Fibroblast of skin of right quadriceps (primary cell): ENCODE measurements at places on chromosomes 12 and 14.

DNA sequence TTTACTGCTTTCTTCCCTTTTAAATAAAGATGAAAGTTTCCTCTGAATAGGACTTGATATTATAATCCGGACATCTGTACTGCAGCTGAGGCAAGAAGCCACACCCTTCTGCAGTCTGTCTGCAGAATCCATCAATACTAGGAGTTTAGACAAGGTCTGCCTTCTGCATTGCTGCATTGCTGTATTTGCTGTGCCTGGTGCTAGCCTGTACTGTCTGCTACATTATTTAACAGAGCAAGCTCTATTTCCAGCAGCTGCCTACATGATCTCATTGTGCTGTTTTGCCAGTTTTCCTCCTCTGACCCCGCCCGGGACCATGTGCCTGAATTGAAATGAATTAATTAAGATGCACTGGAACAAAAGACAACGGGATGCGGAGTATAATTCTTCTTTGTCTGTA lies 1.7 kb downstream of the TUBA1A start:
- DNase-seq: peak; percentile 52

DNA sequence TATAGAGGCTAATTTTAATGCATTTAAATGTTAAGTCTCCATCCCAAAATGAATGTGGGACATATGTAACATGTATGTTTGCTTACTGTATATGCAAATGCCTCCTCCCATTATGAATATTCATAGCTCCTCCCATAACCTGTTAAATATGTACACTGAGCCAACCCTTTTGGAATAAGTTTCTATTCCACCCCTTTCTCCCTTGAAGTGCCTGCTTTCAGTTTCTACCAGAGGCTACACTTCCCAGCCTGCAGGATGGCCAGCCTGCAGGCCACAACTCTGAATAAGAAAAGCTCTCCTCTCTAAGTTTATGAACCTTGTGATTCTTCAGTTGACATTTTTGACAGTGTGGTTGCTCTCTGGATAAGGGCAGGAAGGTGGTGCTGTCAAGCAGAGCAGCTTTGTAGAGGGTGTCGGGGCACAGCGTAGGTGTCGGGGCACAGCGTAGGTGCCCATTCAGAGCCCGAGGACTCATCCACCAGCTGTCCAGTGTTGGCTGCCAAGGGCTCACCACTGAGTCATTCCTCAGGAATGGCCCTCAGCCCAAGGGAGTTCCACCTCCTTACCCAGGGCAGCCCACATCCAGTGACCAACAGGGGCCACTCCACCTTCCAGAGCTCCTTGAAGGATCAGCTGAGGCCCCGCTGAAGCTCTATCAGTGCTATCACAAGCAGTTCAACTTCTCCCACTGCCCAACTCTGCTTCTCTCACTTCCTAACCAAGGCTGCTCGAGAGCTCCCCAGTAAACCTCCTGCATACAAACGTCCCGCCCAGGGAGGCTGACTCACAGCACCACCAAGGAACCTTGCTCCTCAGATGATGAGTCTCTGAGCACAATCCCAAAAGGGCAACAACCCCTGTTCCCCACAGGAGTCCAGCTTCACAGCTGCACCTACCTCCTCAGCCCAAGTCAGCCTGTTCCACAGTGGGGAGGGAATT lies 31.4 kb downstream of the VWF start:
- DNase-seq: peak; percentile 69

GRCh38 chr14:20555845-20556244 lies 5.0 kb downstream of the RNASE9 start:
- DNase-seq: no peak

DNA sequence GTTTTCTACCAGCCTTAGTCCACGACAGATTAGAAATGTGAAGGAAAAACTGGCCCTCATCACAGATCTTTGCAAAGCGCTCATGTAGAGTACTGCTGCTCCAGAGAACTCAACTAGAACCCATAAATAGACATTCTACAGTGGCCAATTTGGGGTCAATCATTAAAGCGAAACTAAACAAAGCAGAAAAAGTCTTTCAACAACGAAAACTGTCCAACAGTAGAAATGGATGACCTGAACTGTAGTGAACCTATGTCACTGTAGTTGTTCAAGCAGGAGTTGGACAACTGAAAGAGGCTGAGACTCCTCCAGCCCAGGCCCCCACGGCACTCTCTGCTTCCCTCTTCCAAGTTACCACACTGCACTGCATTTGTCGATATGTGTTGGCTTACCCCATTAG lies 472.6 kb downstream of the BCAT1 start:
- no peak for DNase-seq

DNA sequence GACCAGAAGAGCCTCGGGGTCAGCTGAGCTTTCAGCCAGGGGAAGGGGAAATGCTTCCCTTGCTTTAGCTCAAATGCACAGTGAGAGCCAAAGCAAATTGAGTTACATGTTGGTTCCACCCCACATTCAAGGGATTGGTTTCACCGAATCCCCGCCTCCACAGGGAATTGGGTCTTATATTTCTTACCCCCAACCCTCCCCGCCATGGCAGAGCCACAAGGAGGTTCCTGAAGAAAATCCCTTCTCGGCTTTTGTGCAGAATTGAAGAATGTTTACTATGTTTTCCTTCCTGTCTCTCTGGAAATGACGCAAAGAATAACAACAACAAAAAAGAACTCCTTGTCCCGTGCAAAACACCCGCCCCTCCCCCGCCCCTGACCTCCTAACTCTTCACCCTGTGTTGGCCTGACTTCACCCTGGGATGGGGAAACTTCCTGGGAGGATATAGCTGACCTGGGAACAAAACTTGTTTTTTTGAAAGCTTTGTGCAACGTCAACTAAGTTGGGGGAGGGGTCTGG lies 21.9 kb upstream of the CIPC start:
- DNase-seq: no peak

DNA sequence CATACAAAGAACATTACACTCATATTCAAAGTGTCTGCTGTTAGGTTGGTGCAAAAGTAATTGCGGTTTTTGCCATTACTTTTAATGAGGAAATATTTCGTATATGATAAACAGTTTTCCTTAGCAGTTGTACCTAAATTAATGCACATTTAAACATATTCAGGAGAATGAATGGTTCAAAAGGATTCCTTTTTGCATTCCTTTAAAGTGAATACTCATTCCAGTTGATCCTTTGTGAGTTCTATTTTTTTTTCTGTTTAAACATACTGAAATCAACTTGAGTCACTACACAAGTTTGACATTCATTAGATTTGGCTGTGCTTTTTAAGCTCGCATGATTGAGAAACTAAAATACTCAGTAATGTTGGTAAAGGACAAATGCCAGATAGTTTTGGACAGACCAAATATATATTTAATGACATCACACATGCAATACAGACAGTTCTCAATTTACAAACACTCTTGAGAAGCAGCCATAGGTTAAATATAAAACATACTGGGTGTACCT lies 13.8 kb upstream of the SLC38A2 start:
- DNase-seq: peak; percentile 99

DNA sequence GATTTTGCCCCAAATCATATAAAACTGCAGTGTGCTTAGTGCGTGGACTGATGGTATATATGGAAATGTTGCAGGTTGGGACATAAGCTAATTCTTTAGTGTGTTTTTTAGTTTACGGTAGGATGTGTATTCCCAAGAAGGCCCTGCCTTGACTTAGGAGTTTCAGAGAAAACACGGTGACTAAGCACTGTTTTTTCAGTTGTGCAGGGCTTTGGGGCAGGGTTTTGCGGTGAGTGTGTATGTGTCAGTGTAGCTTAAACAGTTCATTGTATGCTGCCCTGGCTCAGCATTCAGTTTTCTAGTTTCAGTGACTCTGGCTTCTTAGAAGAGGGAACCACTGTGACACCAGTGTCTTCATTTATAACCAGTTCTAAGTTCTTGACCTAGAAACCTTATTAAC lies 101.2 kb downstream of the AKAP6 start:
- DNase-seq: peak; percentile 43

DNA sequence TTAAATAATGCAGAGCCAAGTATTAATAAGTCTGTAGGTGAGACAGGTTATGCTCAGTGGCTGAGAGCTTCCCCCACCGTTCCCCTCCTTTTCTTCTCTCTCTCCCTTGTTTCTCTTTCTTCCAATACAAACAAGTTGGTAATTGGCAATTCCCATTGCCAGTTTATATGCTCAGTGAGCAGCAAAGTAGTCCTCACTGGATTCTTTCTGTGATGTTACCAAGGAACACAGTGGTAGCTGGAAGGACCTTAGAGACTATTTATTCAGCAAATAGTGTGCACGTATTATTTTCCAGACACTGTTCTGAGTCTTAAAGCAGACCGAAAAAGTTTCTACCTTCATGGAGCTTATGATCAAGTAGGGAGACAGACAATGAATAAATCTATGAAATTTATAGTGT lies 344.4 kb downstream of the FUT8 start:
- DNase-seq: no peak

DNA sequence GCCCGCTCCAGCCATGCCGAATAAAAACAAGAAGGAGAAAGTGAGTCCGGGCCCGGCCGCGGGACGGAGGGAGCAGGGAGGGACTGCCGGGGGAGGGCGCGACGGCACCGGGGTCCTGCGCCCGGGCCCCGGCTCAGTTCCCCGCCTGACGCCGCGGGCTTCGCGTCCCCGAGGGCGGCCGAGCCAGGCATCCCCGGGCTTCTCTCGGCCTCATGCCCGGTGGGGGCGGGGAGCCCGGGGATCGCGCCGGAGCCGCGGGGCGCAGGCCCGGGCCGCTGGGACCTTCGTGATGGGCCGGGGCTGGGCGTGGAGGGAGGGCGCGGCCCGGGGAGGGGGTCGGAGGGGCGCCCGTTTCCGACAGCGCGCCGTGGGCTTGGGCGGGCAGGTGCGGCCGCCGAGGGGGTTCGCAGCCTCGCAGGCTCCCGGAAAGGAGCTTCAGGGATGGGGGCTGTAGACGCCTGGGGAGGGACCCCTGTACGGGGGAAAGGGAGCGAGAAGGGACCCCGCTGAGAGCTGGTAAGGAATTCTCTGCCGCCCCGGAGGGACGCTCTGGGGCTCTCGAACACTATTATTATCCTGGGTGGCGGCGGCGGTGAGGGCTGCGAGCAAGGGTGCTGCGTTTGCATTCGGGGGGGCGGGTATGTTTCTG lies 496 bp downstream of the PPP2R5C start:
- peak; percentile 5 for DNase-seq
